ENCODE measurements at places on chromosomes 1 and 21.

- no peak for DNase-seq
Measured at GRCh38 chr1:245444147-245444828, 289.5 kb downstream of the KIF26B start.

GRCh38 chr1:190807629-190808028 lies 330.0 kb upstream of the BRINP3 start:
- DNase-seq, result no peak

- DNase-seq, result no peak
Measured at GRCh38 chr1:67759692-67760029, 73.6 kb downstream of the GNG12 start.

- DNase-seq, result no peak
Measured at GRCh38 chr21:42038826-42039425, 28.8 kb upstream of the ZBTB21 start.

DNA sequence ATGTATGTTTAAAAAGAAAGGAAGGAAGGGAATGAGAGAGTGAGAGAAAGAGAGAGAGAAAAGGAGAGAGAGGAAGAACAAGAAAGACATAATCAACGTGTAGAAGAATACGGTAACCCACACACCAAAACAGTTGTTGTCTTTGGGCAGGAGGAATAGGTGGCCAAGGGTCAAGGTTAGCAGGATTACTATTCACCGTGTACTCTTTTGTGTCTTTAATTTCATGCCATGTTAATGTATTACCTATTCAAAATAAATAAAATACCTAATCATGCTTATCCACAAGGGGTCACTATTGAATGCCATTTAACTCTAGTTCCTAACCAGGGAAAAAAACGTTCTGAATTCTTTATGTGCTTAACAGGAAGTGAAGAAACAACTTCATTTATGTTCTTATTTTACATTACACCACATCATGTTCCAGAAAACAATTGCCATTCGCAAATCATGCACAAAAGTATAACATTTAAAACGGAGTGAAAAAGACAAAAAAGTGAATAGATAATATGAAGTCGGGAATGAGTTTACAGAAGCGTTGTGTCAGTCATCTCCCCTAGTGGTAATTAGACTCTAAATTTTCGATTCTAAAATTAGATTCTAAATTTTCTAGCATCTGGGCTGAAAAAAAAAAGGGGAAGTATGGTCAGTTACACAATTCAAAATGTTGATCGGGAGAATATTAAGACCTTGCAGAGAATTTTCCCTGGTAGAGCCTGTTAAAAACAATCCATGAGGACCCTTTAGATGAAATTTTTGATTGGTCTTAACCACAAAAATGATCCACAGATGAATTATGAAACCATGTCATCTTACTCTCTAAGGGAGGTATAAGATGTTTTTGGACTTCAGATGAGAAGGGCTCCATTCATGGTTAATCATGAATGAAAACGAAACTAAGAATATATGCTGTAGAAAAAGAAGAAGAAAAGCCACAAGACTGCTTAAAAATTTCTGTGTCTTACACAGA lies 700 bp upstream of the KMO start:
- peak; percentile 70 for DNase-seq

- DNase-seq, result no peak
Measured at GRCh38 chr1:220887520-220888416, 8.5 kb downstream of the HLX start.

GRCh38 chr1:228996281-228996680 lies 261.0 kb downstream of the RHOU start:
- DNase-seq, result no peak

- DNase-seq, result peak; percentile 91
Measured at GRCh38 chr1:205812878-205813754, at the start of gene SLC41A1. TSS of gene SLC41A1 (minus strand) at chr1:205813198. CDS start at chr1:205810441, 2,757 bp downstream.

- DNase-seq, result peak; percentile 55
Measured at GRCh38 chr1:219837274-219837993, 90.9 kb downstream of the SLC30A10 start.

DNA sequence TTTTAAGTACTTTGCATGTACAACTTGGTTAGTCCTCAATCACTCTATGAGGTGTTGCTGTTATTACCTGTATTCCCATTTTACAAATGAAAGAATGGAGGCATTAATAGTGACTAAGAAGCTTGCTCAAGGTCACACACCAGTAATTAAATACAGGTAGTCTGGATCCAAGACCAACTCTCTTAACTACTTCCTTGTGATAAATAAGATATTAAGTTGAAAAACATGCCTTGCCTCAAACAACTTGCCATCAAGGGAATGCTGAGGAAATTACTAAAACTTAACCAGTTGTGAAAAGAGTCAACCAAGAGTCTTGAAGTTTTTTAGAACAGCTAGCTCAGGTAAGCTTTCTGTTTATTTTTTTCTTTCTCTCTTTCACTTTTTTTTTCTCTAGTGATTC lies 21.0 kb upstream of the LAMC1 start:
- no peak for DNase-seq

- DNase-seq, result no peak
Measured at GRCh38 chr1:206521694-206522402, 14.5 kb downstream of the RASSF5 start.

DNA sequence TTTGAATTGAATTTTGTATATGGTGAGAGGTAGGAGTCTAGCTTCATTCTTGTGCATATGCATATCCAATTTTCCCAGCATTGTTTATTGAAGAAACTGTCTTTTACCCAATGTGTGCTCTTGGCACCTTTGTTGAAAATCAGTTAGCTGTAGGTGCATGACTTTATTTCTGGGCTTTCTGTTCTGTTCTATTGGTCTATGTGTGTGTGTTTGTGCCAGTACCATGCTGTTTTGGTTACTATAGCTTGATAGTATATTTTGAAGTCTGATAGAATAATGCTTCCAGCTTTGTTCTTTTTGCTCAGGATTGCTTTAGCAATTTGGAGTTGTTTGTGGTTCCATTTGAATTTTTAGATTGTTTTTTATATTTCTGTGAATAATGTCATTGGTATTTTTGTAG lies 9.4 kb upstream of the ZMYM1 start:
- no peak for DNase-seq

DNA sequence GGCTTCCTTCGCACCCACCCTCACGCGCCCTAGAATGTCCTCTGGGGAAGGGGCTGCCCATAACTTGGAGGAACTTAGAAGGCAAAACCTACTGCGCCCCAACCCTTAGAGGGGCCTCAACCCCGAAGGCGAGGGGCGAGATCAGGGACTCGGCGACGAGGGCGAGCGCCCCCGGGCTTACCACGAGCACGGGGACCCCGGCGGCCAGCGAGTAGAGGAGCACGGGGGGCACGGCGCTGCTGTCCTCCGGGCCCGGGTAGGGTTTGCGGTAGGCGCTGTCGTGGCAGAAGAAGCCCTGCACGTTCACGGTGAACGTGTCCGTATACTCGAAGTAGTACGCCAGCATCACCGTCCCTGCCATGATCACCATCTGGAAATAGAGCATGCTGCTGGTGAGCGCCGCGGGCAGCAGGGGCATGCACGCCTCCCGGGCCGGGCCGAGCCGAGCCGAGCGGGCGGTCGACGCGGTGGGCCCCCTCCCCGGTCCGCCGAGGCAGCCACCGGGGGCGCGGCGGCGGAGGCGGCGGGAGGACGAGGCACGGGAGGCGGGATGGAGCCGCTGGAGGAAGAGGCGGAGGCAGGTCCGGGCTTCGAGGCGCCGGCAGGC lies 304 bp downstream of the PLPPR5 start:
- DNase-seq, result no peak

- DNase-seq, result no peak
Measured at GRCh38 chr21:43193651-43194302, 25.0 kb downstream of the CRYAA start.

DNA sequence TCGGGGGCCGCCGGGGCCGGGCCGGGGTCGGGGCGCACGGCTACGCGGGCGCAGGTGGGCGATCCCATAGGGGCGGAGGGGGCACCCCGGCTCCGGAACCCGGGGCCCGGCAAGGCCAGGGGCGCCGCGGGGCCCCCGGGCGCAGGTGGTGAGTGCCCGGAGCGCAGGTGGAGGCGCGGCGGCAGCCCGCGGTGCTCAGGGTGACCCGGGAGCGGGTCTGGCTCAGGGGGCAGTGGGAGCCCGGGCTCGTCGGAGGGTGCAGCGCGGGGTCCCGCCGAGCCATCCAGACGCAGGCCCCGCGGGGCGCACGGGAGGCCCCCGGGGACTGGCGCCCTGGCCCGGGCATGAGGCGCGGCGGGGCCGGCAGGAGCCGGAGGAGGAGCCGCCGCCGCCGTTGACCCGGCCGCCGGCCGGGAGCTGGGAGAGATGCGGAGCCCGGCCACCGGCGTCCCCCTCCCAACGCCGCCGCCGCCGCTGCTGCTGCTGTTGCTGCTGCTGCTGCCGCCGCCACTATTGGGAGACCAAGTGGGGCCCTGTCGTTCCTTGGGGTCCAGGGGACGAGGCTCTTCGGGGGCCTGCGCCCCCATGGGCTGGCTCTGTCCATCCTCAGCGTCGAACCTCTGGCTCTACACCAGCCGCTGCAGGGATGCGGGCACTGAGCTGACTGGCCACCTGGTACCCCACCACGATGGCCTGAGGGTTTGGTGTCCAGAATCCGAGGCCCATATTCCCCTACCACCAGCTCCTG lies 489 bp downstream of the CELSR2 start:
- no peak for DNase-seq

- no peak for DNase-seq
Measured at GRCh38 chr1:67084765-67085318, 30.9 kb upstream of the SLC35D1 start.

- DNase-seq, result no peak
Measured at GRCh38 chr1:2638466-2639115, 5.8 kb upstream of the MMEL1 start.

DNA sequence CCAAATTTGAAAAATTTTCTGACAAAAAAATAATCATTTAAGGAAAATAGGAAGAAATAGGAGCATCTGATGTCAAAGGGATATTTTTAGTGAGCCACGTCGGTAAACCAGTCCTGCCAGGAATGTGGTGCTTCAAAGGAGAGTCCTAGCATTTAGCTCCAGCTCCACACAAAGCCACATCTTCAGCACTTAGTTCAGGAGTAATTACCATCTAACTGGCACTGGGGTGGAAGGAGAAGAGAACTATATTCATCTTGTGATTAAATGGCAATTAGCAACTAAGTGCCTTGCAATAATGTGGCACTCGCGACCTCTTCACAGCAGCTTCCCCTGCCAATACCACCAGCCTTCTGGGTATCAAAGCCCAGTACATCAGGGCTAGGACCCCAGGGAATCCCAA lies 409.1 kb downstream of the SETD4 start:
- no peak for DNase-seq

DNA sequence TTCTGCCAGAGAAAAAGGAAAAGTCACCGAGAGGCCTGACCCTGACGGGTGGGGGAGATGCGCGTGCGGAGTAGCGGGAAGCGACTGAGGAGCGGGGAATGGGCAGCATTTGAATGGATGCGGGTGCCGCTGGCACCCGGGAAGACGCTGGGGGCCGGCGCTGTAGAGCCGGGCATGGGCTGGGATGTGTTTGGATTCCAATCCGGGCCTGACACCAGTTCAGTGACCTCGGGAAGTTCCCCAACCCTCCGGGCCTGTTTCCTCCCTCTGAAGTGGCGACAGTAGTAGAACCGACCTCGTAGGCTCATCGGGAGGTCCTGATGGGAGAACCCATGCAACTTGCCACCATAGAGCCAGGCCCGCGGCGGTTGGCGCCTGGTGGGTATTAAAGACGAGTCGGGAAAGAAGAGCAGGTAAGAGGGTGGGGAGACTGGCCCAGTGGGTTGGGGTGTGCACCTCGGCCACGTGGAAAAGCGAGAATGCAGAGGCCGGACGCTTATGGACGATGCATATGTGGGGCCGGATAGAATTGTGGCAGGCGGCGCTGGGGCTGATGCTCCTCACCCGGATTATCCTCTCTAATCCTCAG lies 642 bp upstream of the SLC16A1 start:
- DNase-seq, result no peak

- no peak for DNase-seq
Measured at GRCh38 chr1:10177876-10178275, 32.5 kb upstream of the KIF1B start.
